ENCODE measurements at places on chromosomes 5 and 9. TPM values are rescaled to one million over a fixed set of nuclear protein-coding genes. Genes with fewer than 3 reads are reported as not detected.

Gene ECM2
- not detected for total RNA-seq

Gene SCGB3A1
- not detected for total RNA-seq

Gene PCDHGA2
- total RNA-seq, result not detected

GRCh38 chr5:86337667-86338460 is 279.9 kb upstream of the COX7C start:
- no peak for DNase-seq

DNA sequence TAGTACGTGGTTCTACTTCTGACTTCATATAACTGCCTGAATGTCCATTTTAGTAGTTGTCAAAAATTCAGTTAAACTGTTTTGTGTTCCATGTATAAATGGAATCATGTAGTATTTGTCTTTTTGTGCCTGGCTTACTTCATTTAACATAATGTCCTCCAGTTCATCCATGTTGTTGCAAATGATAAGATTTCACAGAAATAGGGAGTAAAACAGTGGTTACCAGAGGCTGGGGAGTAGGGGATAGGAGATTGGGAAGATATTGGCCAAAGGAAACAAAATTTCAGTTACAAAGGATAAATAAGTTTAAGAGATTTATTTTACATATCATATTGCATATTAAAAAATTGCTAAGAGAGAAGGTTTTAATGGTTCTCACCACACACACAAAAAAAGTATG is 425.0 kb upstream of the MEF2C start:
- no peak for DNase-seq

Data from Calu3 (cell line).